ENCODE measurements at places on chromosomes 3 and 15. TPM values are rescaled to one million over a fixed set of nuclear protein-coding genes. Genes with fewer than 3 reads are reported as not detected.

- DNase-seq, result no peak
Measured at GRCh38 chr3:118761291-118761606, 273.4 kb downstream of the IGSF11 start.

- DNase-seq, result no peak
Measured at GRCh38 chr3:114880078-114880477, 267.0 kb downstream of the ZBTB20 start.

- DNase-seq, result no peak
Measured at GRCh38 chr3:166367947-166368533, 530.8 kb upstream of the BCHE start.

- DNase-seq, result no peak
Measured at GRCh38 chr15:87919064-87919463, 337.5 kb downstream of the NTRK3 start.

DNA sequence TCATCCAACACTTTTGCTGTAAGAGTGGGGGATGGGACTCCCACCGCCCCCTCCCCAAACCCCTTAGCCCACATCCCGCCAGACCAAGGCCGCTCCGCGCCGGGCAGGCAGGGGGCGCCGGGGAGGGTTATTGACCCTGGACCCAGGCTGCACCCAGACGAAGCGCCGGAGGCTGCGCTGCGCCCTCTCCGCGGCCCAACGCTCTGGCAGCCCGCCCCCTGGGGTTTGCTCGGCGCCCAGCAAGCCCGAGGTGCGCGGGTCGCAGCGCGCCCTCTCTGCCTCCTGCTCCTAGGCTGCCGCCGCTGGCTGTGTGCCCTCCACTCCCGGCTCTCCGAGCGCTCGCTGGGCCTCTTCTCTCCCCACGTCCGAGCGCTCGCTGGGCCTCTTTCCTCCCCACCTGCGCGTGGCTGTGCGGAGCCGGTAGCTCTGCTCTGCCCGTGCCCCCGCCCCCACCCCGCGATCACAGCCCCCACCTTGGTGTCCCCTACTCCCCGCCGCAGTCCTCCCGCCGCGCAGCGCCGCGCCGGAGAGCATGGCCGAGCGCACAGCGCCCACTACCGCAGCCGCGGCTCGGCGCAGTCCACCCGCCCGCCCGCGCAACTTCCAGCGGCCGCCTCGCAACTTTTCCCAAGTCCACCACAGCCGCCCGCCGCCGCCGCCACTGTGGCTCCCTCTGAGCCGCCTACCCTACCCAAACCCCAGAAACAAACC, 1.2 kb downstream of the MECOM start:
- DNase-seq, result peak; percentile 89

DNA sequence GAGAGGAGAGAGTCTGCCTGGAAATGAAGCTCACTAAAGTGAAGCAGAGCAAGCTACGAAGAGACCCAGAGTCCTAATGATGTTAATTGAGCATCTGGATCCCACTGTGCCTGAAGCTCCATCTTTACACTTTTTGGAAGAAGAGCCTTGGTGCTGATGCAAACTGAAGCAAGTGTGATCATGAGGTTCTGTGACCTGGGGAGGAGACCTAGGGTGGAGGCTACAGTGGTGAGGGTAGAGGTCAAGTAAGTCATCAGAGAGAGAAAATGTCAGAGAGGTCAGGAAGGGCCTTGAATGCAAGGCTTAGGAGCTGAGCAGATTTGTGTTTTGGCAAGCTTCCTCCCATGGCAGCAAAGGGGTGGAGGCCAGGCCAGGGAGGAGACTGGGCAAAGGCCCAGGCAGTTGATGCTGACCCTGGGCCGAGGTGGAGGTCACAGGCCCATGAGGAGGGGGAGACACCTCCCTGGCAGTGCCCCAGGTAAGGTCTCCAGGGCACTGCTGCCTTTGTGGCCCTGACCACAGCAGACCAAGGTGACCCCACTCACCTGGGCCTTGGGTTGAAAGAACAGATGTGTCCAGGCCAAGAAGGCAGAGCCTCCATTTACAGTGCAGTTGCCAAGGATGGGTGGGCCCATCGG, 1.6 kb downstream of the GRIP2 start:
- DNase-seq, result no peak

- no peak for DNase-seq
Measured at GRCh38 chr15:40226736-40227135, 12.1 kb upstream of the PAK6 start.

- peak; percentile 56 for DNase-seq
Measured at GRCh38 chr3:126523745-126524428, at the start of gene CHST13. CHST13 (plus strand) TSS chr3:126524155; CDS start chr3:126524333, 178 bp downstream.

GRCh38 chr3:54511766-54512365, 389.5 kb downstream of the CACNA2D3 start:
- DNase-seq, result no peak

GRCh38 chr3:177124882-177125281, 72.4 kb downstream of the TBL1XR1 start:
- DNase-seq, result no peak

GRCh38 chr3:90062016-90062415, 954.6 kb downstream of the EPHA3 start:
- no peak for DNase-seq

- DNase-seq, result no peak
Measured at GRCh38 chr3:128727059-128727458, 1.1 kb downstream of the RAB7A start.

DNA sequence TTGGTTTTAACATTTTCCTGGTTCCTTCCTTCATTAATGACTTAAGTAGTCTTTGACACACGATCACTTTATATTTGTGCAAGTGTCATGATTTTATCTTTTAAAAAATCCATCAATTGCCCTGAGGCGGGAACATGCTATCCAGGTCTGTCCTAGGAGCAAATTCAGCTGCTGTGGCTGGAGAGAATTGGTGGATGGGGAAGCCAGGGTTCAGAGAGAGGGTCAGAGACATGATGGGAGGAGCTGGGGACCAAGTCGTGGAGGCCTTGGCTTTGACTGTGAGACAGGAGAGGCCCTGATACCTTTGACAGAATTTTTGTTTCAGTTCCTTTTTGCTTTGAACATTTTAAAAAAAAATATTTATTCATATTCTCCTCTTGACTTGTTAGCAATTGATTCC, 89.0 kb downstream of the CHRNA7 start:
- no peak for DNase-seq

DNA sequence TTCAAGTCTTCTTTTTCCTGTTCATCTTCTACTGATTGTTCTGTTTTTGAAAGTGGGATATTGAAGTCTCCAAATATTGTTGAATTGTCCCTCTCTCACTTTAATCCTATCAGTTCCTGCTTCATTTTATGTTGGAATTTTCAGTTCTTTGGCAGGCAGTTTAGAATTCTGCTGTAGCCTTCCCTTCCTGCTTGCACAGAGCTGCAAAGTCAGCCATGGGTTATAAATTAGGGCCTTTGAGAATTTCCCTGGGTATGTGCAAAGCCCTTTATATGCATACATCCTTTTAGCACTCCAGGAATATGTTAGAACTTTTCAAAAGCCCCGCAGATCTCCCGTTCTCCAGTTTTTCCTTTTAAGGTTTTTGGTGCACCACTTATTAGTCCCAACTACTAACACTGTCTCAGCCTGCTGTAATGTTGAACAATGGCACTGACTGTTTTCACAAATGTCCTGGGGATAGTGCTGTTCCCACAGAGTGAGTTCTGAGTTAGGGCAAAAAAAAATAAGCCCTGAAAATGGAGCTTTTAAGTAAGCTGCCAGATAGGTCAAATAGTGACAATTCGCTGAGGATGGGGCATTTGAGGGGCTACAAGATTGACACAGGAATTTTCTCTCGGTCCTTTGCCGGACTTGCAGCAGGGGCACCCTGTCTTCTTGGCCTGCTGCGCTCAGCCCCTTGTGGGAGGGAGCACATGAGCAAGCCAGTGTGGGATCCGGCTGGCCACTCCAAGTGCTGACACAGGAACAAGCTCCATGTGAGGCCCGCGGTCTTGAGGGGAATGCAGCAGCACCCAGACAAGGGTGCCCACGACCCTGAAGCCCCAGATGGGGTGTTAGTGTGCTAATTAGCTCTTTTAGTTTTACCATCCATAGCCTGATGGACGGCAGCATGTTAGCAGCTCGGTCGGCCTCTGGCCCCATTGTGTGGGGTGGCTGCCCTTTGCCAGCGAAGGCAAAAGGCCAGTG, 96.0 kb downstream of the VPS8 start:
- DNase-seq, result no peak

DNA sequence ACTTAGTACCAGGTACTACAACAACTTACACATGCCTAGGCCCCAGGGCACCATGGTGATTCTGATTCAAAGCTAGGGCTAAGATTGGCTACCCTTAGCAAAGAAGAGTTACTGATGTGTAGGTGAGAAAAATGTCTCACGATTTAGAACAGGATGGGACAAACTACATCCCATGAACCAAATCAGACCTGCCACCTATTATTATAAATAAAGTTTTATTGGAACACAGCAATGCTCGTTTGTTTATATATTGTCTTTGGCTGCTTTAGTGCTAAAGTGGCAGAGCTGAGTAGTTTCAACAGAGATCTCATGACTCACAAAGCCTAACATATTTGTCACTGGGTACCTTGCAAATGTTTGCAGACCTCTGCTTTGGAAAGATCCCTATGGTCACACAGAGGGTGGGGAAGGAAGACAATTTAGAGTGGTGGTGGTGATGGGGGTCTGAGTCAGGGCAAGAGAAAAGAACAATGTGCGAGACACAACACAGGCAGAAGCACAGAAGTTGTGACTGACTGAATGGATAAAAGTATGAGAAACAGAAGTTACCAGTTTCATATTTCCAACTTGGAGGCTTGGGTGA, 770.6 kb upstream of the CFAP20DC start:
- no peak for DNase-seq

- DNase-seq, result no peak
Measured at GRCh38 chr3:150738688-150739087, 24.3 kb downstream of the SIAH2 start.

DNA sequence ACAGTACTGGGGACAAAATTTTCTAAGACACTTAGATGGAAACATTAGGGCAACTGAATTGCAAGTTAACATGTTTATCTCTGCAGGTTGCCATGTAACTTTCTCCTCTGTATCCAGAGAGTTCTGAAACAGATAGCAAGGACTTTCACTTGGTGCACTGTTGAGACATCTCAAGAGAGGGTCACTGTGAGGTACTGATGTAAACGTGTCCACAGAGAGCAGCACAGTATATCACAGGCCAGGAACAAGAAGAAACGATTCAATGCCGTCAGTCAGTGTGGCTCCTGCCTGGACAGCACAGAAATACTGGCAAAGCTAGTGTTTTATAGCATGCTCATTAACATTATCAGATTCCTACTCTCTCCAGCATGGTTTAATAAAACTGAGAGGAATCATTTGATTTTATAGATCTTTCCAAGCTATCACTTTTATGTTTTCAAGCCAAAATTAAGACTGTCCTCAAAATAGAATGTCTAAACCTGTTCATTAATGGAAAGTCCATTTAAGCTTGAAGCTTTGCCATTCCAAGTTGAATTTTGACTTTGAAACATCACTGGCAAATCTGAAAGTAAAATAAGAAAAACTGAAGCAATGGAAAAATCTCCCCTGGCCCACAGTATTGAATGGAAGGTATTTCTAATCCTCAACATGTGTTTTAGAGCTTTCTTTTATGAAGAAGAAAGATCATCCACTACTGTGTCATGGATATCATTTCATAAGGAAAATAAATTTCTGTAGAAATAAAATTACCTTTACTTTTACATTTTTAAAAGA, 102.7 kb downstream of the IMPG2 start:
- DNase-seq, result no peak

GRCh38 chr15:26096581-26096980, 233.5 kb upstream of the ATP10A start:
- DNase-seq, result no peak

GRCh38 chr15:91904942-91905341, 51.4 kb downstream of the SLCO3A1 start:
- DNase-seq, result no peak

DNA sequence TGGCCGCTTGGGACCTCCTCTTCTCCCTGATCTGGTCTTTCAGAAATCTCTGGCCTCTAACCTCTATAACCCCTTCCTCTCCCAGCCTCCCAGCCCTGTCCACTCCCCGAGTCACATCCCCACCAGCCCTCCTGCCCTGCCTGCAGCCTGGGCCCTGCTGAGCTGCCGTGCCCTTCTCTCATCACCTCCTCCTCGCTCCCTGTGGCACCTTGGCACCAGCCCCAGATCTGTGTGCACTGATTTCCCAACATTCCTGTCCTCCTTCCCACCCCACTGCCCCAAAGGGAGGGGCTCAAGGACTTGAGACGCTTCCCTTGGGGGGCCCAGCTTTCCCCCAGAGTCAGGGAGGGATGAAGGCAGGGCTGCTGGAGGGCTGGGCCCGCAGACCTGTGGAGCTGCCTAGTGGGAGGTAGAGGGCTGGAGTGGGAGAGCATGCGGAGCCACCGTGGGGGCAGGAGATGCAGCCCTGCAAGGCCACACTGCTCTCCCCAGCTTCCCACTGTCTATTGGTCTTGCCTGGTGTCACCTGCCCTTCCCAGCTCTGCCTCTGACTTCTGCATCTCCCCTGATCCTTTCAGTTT, 42.7 kb downstream of the EXOG start:
- no peak for DNase-seq

- DNase-seq, result no peak
Measured at GRCh38 chr3:54434756-54435155, 312.4 kb downstream of the CACNA2D3 start.

CISH gene
- 0.51 TPM for total RNA-seq

TRPM1 gene
- total RNA-seq, result 1.9 TPM

ATP10A gene
- total RNA-seq, result 0.05 TPM

GP5 gene
- under 0.01 TPM for total RNA-seq

SLC51B gene
- not detected for total RNA-seq

ZMAT3 gene
- total RNA-seq, result 34.4 TPM

SAMMSON gene
- total RNA-seq, result not detected

TNFSF10 gene
- 180 TPM for total RNA-seq

CLDN11 gene
- 515 TPM for total RNA-seq

Data from dermis blood vessel endothelial cell (primary cell).